ENCODE measurements at places on chromosomes 5 and 9.

- no peak for DNase-seq
Observed at GRCh38 chr5:6494939-6495338, 46.3 kb downstream of the UBE2QL1 start.

DNA sequence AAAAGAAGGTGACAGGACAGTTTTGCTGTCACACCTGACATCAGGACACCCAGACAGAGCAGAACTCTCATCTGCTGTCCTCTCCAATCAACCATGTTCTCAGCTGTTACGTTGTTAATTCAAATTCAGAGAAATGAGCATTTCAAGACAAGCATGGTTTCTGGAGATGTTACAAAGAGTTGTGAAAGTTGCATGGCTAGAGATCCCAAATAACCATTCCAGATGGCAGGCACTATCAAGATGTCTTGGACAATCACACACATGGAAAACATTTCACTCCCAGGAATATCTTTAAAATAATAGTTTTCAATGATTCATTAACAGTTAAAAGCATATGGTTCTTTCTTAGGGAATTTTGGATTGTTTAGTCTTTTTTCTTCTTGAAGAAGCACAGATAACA lies 533.1 kb downstream of the AGTPBP1 start:
- no peak for DNase-seq

DNA sequence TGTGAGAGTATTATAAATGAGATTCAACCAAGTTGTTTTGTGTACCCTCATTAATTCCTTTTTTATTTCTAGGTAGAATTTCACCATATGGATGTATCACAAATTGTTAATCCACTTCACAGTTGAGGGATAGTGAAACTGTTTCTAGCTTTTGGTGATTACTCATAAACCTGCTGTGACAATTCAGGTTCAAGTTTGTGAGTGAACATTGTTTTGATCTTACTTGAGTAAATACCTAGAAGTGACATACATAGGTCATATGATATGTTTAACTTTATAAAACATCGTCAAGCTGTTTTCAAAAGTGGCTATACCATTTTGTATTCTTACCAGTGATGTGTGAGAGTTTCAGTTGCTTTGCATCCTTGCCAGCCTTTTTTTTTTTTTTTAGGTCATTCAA lies 112.9 kb downstream of the CAMK4 start:
- no peak for DNase-seq

DNA sequence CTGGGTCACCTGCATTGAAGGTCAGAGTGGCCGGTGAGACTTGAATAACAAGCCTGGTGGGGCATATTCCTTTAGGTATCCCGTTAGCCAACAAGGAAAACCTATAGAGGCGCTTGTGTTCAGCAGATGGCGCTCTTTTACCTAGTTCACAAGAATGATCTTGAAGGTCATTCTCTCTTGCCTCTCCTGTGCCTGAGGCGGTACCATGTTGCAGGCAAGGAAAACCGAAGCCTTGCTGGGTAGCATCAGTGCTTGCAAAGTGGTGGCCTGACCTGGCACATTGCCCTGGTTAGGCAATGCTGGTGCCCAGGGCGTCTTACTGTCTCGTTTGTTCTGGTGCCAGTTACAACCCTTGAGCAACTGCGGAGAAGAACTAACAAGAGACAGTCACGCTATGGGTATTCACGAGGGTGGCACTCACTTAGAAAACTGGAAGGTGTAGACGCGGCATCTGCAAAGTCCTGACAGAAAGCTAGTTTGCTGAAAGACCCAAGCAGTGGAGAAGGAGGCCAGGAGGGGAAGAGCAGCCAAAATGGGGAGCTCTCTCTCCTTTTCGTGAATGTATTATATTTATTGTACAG lies 56.7 kb downstream of the AOPEP start:
- peak; percentile 69 for DNase-seq

DNA sequence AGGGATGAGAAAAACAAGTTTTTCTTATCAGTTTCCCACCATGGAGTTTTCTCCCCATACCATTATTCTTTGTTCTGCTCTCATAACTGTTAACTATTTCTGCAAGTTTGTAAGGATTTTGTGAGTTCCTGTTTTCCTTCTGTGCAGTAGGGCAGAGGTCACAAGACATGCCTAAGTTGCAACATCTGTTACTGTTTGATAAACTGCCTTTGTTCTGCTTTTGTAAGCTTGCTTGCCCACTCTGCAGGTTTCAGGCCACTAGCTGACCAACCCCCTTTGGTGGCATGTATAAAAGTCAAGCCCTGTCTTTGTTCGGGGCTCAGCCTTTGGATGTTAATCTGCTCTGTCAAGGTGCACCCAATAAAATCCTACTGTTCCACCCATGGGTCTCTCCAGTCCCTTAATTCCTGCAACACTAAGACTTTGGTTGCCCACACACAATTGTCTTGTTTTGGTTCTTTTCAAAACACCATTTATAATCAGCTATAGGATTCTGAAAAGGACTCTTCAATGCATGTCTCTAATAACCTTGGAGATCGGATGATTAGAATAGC lies 545.4 kb downstream of the CDH9 start:
- no peak for DNase-seq

- no peak for DNase-seq
Observed at GRCh38 chr9:90343366-90343765, 299.3 kb downstream of the DIRAS2 start.

GRCh38 chr9:129608561-129609481 lies 12.1 kb downstream of the C9orf50 start:
- peak; percentile 73 for DNase-seq

- no peak for DNase-seq
Observed at GRCh38 chr9:109017061-109017460, 3.8 kb upstream of the CTNNAL1 start.

DNA sequence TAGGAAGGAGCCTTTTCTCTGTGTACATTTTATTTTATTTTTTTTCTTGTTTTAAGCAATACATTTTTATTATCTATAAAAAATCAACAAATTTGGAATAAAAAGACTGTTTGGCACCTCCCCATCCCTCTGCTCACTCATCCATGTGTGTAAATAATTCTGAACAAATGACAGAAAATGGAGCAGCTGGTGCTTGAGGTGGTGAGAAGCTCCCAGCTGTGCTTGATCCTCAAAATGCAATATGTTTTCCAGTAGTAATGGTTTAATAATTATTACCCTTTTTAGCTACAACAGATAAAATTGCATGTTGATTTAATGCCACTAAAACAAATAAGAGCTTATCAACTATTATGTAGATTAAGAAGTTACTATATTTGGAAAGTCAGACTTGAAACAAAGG lies 132.5 kb downstream of the CDH18 start:
- DNase-seq = no peak

GRCh38 chr5:62568800-62569432 lies 9.7 kb upstream of the LRRC70 start:
- DNase-seq = no peak

DNA sequence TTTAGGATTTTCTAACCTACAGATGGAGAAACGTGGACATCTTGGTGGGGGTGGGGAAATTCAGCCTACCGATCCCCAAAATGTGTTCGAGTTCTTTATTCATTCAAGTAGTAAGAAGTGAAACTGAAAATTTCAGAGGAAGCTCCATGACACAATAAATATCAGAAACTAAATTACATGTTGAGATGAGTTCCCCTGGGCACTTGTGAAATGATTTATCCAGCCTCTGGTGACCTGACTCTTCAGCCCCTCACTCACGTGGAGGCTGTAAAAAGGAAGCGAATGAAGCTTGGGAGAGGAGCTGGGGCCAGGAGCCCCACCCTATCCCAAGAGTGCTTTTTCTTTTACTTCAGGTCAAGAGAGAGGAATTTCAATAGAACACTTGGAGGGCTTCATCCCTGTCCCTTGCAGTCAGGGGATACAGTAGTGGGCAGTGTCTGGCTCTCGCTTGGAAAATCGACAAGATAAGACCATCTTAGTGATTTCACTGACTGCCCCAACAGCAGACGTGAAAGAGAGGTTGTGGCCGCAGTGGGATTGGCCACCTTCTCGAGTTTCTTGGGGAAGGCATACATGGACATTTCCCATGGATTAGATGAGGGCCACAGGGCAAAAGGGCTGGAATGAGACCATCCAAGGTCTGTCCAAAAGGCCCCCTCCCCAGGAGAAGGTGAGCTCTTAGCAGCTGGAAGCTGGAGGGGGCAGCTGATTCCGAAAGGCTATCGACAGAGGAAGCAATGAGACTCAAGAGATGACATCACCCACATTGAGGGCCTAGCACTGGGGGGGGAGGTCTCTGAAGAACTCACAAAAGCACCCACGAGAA lies 76.8 kb upstream of the SH3PXD2B start:
- no peak for DNase-seq

- peak; percentile 73 for DNase-seq
Observed at GRCh38 chr9:136107155-136107952, 11.3 kb downstream of the TMEM250 start.

GRCh38 chr5:5422819-5423515 lies 490 bp downstream of the ICE1 start:
- DNase-seq = peak; percentile 31

- DNase-seq = no peak
Observed at GRCh38 chr9:73649552-73649951, 497.9 kb downstream of the ANXA1 start.

DNA sequence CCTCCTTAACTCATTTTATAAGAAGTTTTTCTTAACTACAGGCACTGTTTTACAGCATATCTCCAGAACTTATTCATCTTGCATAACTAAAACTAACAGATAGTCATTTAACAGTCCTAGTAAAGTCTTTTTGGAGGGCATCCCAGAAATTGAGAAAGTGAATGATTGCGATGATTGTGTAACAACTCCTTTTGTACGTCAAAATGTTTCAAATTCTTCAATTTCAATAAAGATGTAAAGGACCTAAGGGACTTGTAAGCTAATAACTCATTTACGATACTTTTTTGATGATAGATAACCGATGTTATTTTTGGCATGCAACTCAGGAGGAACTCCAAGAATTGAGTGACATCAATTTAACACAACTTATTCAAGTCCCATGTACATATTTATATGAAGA lies 42.7 kb downstream of the SVEP1 start:
- no peak for DNase-seq

- no peak for DNase-seq
Observed at GRCh38 chr9:27059412-27059811, 49.6 kb upstream of the TEK start.

GRCh38 chr9:123828449-123828848 lies 101.5 kb downstream of the DENND1A start:
- DNase-seq = no peak

DNA sequence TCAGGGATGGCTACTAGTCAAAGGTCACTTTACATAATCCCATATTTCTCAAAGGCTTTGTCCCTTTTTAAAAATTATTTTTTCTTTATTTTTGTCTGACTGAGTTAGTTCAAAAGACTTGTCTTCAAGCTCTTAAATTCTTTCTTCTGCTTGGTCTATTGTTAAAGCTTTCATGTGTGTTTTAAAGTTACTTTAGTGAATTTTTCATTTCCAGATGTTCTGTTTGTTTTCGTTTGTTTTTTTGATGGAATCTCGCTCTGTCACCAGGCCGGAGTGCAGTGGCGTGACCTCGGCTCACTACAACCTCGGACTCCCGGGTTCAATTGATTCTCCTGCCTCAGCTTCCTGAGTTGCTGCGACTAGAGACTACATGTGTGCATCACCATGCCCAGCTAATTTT lies 55.0 kb upstream of the SNCAIP start:
- no peak for DNase-seq

GRCh38 chr5:109003928-109004327 lies 256.2 kb downstream of the FER start:
- DNase-seq = no peak

DNA sequence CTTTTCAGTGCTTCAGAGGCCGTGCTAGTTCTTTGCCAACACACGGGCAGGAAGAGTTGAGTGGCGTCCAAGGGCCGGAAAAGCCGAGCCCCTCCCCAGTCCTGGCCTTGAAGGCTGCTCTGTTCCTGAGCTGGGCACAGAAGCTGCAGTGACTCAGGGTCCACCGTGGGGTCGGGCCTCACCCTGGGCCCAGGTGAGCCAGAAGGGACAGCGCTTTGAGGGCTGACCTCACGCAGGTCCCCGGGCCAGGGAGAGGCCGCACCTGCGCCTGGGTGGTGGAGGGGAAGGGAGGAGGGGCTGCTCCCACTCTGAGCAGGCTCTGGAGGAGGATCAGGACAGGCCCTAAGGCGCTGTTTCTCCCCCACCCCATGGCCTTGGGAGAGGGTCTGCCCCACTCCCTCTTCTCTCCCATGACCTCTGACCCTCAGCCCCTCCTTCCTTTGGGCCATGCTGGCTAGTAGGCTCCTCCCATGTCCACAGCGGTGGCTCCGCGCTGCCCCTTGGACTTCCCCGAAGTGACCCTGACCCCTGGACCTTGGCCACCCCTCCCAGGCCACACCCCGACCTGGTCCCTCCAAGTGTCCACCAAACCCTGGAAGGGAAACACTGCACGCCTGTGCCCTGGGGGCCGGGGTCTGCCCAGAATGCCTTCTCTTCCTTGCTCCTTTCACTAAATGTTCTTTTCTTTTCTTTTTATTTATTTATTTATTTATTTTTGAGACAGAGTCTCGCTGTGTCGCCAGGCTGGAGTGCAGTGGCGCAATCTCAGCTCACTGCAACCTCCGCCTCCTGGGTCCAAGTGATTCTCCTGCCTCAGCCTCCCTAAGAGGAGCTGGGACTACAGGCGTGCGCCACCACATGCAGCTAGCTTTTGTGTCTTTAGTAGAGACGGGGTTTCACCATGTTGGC lies 19.7 kb upstream of the SLC6A19 start:
- DNase-seq = no peak

DNA sequence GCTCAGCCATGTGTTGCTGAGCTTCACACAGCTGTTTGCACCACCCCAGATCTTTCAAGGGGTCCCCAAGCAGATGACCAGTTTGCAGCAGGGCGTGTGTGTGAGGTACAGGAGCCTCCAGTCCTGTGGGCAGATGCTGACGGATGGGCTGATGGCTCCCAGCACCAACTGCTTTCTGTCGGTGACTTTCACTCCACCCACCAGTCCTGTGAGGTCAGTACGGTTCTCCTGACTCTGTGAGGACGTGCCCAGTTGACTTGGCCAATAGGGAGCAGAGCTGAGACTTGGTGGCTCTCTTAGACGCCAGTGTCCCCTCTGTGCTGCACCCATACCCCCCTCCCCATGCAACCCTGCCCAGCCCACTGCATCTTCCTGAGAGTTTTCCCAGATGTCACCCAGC lies 19.7 kb downstream of the COL5A1 start:
- DNase-seq = no peak

GRCh38 chr5:62572918-62573514 lies 5.6 kb upstream of the LRRC70 start:
- no peak for DNase-seq

GRCh38 chr5:127227881-127228280 lies 62.7 kb upstream of the MEGF10 start:
- DNase-seq = no peak

DNA sequence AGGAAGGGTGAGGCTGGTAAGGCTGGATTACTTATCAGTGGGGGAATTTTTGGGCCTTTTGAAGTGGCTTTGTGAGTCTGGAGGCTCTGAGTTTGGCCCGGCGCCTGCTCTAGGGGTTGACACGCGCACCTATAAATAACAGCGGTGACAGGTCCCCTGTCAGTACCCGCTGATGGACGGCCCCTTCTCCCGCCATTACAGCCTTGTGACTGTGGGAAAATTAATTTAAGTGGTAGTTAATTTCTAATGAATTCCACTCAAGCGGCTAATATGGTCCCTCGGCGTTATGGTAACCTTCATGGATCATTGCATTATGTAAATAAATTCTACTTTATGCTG lies 16.5 kb downstream of the MRPL36 start:
- no peak for DNase-seq

- DNase-seq = no peak
Observed at GRCh38 chr5:20692913-20693312, 704.9 kb upstream of the CDH18 start.

- no peak for DNase-seq
Observed at GRCh38 chr5:136025900-136026299, 2.9 kb upstream of the TGFBI start.
